ENCODE measurements at places on chromosomes 12 and 14.

- no peak for DNase-seq
These were observed 9.5 kb downstream of the TBX3 start for GRCh38 chr12:114674251-114675047.

- DNase-seq: no peak
These were observed 159.4 kb downstream of the SLC5A8 start for GRCh38 chr12:101050631-101051030.

- DNase-seq: peak; percentile 25
These were observed 636.4 kb downstream of the SLC6A15 start for GRCh38 chr12:84276215-84276614.

GRCh38 chr14:93999573-93999972 is 2.5 kb downstream of the CCDC197 start:
- peak; percentile 67 for DNase-seq

DNA sequence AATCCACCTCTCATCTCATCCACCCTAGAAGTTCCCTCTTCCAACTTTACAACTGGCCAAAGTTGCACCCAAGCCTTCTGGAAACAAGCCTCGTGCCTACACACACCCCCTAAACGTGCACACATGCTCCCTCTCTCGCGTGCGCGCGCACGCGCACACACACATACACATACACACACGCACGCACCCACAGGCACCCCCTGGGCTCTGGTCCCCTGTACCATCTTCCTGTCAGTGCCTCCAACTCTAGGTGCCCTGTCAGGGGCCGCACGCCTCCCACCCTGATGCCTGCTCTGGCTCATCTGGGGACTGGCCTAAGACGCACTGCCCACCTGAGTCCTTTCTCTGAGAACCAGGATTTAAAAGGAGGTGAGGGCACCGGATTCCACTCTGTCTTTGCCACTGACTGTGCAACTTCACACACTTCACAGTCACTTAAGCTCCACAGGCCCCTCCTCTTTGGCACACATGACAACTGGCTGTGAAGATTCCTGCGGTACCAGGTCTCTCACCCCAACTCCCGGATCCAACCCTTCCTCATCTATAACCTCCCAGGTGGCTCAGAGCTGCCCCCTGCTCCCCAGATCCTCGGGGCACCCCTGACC is 45.5 kb downstream of the TESC start:
- DNase-seq: no peak

- peak; percentile 58 for DNase-seq
These were observed 1.1 kb downstream of the NELL2 start for GRCh38 chr12:44874981-44875416.

DNA sequence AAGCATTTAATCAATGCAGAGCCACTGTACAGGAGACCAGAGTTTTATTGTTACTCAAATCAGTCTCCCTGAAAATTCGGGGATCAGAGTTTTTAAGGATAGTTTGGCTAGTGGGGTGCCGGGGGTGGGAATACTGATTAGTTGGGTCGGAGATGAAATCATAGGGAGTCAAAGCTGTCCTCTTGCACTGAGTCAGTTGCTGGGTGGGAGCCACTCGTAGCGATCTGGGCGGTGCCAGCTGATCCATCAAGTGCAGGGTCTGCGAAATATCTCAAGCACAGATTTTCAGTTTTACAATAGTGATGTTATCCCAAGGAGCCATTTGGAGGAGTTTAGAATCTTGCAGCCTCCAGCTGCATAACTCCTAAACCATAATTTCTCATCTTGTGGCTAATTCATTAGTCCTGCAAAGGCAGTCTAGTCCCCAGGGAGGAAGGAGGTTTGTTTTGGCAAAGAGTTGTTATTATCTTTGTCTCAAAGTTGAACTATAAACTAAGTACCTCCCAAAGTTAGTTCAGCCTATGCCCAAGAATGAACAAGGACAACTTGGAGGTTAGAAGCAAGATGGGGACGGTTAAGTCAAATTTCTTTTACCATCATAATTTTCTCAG is 169.4 kb upstream of the PLEKHG7 start:
- no peak for DNase-seq

- no peak for DNase-seq
These were observed 1212.4 kb upstream of the TMEM132C start for GRCh38 chr12:127054531-127054930.

- DNase-seq: no peak
These were observed 11.9 kb downstream of the TMTC3 start for GRCh38 chr12:88153959-88154358.

DNA sequence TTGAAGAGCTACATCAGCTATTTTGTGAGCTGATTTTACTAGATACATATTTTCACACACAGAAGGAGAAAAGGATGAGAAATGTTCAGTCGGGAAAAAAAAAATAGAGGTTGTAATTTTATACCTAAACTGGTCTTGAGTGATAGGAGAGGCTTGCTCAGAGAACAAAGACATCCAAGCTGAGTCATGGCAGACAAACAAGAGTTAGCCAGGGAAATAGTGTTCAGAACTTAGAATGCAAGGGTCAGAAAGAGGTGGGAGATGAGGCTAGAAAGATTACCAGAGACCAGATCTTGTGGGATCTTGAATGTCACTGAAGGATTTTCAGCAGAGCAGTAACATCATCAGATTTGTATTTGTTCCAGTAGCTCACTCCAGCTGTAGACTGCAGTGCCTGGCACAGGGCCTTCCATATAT is 121.9 kb upstream of the ATF1 start:
- DNase-seq: no peak

GRCh38 chr14:57610631-57611030 is 117.0 kb upstream of the CCDC198 start:
- peak; percentile 69 for DNase-seq

GRCh38 chr12:131422187-131422520 is 288.7 kb upstream of the SFSWAP start:
- DNase-seq: no peak

DNA sequence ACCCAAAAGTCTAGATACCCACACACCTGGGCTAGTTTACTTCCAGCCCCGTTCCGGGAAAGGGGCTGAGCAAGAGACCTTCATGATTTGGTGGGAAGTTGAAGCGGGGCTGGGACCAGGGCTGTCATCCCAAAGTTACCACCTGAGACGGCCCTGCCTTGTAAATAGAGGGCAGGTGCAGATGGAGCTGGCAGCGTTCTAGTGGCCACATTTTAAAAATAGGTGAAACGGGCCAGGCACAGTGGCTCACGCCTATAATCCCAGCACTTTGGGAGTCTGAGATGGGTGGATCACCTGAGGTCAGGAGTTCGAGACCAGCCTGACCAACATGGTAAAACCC is 43.4 kb downstream of the NFKBIA start:
- no peak for DNase-seq

GRCh38 chr12:51406859-51407258 is 15.7 kb upstream of the GALNT6 start:
- DNase-seq: no peak

DNA sequence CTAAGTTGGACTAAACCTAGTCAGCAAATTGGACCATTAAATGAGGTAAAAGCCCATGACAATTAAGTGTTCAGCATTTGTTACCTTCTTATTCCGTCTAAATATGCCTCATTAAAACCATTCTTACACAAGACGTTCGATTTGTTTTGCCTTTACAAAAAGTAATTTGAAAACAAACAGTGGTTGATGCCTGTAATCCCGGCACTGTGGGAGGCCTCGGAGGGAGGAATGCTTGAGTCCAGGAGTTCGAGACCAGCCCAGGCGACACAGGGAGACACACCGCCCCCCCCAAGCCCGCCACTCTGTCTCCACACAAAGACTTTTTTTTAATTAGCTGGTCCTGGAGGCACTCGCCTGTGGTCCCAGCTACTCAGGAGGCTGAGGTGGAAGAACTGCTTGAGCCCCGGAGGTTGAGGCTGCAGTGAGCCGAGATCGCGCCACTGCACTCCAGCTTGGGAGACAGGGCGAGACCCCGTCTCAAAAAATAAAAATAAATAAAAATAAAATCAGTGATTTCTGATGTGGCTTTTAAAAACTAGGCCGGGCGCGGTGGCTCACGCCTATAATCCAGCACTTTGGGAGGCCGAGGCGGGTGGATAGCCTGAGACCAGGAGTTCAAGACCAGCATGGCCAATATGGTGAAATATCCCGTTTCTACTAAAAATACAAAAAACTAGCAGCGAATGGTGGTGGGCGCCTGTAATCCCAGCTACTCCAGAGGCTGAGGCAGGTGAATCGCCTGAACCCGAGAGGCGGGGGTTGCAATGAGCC is 856 bp upstream of the EIF4B start:
- DNase-seq: no peak

GRCh38 chr12:19894803-19895202 is 455.5 kb downstream of the AEBP2 start:
- no peak for DNase-seq

DNA sequence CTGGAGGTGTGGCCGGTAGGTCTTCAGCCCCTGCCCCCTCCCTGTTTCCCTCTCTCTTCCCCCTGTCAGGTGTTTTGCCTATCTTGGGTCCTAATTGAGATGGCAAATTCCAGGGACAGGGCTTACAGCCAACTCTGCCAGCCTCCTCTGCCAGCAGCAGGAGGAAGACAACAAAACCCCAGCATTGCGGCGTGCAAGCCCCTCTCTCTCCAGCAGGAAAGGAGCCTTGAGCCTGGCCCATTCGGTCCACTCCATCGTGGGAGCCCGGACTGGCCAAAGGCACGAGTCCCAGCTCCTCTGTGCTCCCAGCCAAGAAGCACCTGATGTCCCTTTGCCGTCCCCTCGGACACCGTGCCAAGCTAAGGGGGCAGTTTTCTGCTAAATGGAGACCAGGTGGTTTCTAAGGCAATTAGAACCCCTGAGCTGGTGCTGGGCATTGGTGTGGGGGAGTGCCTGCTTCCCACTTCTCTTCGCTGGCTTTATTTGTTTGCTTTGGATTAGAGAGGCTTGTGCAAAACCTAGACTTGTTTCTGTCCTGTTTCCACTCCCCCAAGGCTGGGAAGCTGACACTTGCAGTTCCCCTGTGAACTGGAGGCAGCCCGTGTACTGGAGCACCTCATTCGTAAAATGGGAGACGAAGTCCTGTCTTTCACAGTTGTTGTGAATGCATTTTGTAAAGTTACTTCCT is 57.1 kb upstream of the LHX5 start:
- DNase-seq: no peak

- no peak for DNase-seq
These were observed 213.4 kb downstream of the EGLN3 start for GRCh38 chr14:33737446-33737845.

- DNase-seq: no peak
These were observed 30.8 kb upstream of the HSPB8 start for GRCh38 chr12:119147847-119148448.

DNA sequence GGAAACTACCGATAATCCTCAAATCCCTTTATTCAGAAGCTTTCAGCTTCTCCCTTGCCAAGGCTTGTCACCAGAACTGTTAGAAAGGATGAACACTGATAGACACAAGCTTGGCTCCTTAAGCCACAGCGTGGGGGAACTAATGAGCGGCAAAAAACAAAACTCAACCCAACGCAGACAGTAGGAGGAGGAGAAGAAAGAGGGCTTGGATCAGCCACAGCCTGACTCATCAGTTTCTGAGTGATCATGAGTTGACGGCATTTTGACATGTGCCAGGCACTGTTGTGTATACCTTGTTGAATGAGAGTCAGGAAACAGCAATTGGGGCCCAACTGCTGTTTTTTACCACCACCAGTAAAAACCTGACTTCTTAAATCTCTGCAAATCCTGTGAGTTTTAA is 23.7 kb downstream of the PLXNC1 start:
- no peak for DNase-seq

GRCh38 chr12:54629925-54630324 is 4.8 kb downstream of the LACRT start:
- DNase-seq: no peak

GRCh38 chr12:26534071-26534470 is 298.9 kb downstream of the ITPR2 start:
- DNase-seq: no peak

DNA sequence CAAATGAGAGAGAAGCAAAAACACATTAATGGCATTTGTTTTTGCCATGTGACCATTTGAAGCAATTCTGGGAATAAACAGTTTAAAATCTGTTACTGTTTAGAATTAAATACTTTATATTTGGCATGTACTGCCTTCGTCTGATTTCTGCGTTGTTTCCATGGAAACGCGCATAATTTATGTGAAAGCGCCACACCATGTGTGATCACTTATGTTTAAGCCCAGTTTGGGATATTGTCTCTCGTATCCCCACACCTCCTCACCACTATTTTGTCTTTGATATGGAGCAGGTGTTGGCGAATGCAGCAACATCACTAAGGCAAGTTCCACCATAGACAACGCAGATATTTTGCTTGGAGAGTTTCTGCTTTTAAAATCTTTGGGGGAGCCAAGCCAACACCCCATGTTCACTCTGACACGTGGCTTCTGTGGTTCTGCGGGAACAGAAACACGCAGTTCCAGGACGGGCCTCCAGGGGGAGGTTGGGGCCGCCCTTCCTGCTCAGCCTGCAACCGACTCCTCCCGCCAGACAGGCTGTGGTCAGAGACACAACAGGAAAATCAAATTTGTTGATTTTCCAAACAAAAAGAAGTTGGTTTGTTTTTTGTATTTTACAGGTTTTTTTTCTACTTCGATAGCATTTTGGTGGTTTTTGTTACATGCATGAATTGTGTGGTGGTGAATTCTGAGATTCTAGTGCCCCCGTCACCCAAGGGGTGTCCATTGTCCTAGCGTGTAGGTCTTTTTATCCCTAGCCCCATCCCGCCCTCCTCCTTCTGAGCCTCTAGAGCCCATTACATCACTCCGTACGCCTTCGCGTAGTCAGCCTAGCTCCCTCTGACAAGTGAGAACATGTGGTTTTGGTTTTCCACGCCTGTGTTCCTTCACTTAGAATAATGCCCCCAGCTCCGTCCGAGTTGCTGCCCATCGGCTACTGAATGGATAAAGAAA is 101.9 kb upstream of the SFSWAP start:
- no peak for DNase-seq

DNA sequence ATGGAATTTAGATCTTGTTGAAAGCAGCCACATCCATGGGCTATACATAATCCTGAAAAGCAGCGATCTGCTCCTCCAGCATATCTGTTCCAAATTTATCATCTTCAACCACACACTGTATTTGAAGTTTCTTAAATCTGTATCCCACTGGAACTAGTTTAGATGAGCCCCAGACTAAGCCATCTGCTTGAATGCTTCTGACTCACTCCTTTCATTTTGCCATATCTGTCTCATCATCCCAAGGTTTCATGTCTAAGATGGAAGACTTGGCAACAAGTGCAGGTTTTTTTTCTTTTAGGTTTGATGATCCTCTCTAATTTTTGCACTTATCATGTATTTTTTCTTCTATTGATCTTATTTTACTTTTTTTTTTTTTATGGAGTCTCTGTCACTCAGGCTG is 54.4 kb upstream of the TMEM263 start:
- DNase-seq: no peak

- peak; percentile 95 for DNase-seq
These were observed 176.1 kb downstream of the DAD1 start for GRCh38 chr14:22412926-22413411.

DNA sequence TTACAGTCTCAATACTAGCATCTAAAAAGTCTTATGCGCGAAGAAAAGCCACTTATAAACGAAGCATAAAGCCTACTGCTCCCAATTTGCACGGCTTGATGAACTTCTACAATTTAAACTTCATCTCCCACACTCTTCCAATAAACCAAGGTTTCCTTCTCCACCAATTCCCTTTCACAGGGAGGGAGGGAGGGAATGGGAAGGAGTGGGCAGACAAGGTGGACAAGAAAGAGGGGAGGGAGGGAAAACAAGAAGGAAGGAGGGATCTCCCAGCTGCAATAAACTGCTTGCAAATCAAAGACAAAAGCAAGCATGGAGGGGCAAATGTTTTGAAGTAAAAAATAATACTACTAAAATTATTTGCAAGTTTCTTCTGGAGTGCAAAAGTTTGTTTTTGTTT is 64.5 kb downstream of the MED13L start:
- no peak for DNase-seq

Data from NCI-H524 (cell line).